ENCODE measurements at places on chromosomes 12 and 14. TPM values are rescaled to one million over a fixed set of nuclear protein-coding genes. Genes with fewer than 3 reads are reported as not detected.

- no peaks in the 10 kb centered on the region for H3K4me1 ChIP-seq
- H3K27ac ChIP-seq = no peak overlapping the region
- DNase-seq = no peak
- no peaks in the 10 kb centered on the region for H3K36me3 ChIP-seq
- no peaks in the 10 kb centered on the region for H3K27me3 ChIP-seq
- H3K4me3 ChIP-seq = no peak overlapping the region
Observed at GRCh38 chr12:93322784-93323183, 54.9 kb upstream of the NUDT4 start.

GRCh38 chr14:36816481-36816880 is 154.8 kb downstream of the PAX9 start:
- H3K36me3 ChIP-seq = no peaks in the 10 kb centered on the region
- H3K27ac ChIP-seq = no peak overlapping the region
- no peaks in the 10 kb centered on the region for H3K4me1 ChIP-seq

GRCh38 chr12:2957816-2958431 is 1.3 kb upstream of the TEAD4 start:
- H3K4me1 ChIP-seq = peaks cover 30% of the 10 kb centered on the region
- H3K4me3 ChIP-seq = peak overlapping the region; percentile 57
- H3K27me3 ChIP-seq = no peaks in the 10 kb centered on the region

GRCh38 chr14:99815696-99816095 is 22.5 kb downstream of the EML1 start:
- no peak overlapping the region for H3K4me3 ChIP-seq
- H3K27me3 ChIP-seq = no peaks in the 10 kb centered on the region
- DNase-seq = no peak

GRCh38 chr14:75274899-75275569 is 3.6 kb upstream of the FOS start:
- no peak overlapping the region for H3K4me3 ChIP-seq
- peak overlapping the region; percentile 97 for H3K27ac ChIP-seq
- H3K36me3 ChIP-seq = peaks cover 4% of the 10 kb centered on the region
- peaks cover 18% of the 10 kb centered on the region for H3K4me1 ChIP-seq
- H3K27me3 ChIP-seq = no peaks in the 10 kb centered on the region
- DNase-seq = peak; percentile 81

- H3K4me3 ChIP-seq = no peak overlapping the region
- no peak for DNase-seq
- no peaks in the 10 kb centered on the region for H3K27me3 ChIP-seq
- H3K36me3 ChIP-seq = no peaks in the 10 kb centered on the region
Observed at GRCh38 chr12:13375583-13376345, 179.2 kb downstream of the EMP1 start.

- H3K27ac ChIP-seq = no peak overlapping the region
- H3K4me1 ChIP-seq = no peaks in the 10 kb centered on the region
- H3K4me3 ChIP-seq = no peak overlapping the region
- H3K36me3 ChIP-seq = no peaks in the 10 kb centered on the region
- DNase-seq = no peak
Observed at GRCh38 chr14:104147346-104148125, 9.1 kb downstream of the KIF26A start.

GRCh38 chr12:96130396-96131059 is 63.6 kb upstream of the ELK3 start:
- no peaks in the 10 kb centered on the region for H3K27me3 ChIP-seq
- H3K27ac ChIP-seq = no peak overlapping the region
- no peaks in the 10 kb centered on the region for H3K4me1 ChIP-seq
- no peak overlapping the region for H3K4me3 ChIP-seq
- no peaks in the 10 kb centered on the region for H3K36me3 ChIP-seq
- no peak for DNase-seq

DNA sequence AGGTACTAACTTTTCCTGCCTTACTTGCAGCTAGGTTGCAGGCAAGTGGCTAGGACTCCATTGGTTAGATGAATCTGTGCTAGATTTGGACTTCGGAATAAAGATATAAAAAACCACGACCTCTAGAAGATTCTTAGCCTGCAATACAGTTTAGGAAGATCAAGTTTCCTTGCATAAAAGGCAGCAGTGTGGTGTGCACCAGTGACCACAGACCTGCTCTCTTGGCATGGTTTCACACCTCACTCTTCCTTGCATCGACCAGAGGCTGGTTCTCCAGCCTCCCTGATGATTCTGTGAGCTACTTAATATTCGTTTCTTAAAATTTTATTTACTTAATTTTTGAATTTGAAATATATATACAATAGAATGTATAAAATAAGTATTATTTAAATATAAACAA is 9.8 kb downstream of the KLHDC1 start:
- no peak overlapping the region for H3K27ac ChIP-seq
- no peaks in the 10 kb centered on the region for H3K4me1 ChIP-seq
- H3K4me3 ChIP-seq = no peak overlapping the region
- peaks cover 29% of the 10 kb centered on the region for H3K36me3 ChIP-seq

Gene ANKRD33
- not detected for total RNA-seq

Gene GPX2
- total RNA-seq = 48.4 TPM

Gene BCL7A
- total RNA-seq = 2.2 TPM

Measured in stomach (tissue), 19 donors.